ENCODE measurements at places on chromosomes 6 and 20.

DNA sequence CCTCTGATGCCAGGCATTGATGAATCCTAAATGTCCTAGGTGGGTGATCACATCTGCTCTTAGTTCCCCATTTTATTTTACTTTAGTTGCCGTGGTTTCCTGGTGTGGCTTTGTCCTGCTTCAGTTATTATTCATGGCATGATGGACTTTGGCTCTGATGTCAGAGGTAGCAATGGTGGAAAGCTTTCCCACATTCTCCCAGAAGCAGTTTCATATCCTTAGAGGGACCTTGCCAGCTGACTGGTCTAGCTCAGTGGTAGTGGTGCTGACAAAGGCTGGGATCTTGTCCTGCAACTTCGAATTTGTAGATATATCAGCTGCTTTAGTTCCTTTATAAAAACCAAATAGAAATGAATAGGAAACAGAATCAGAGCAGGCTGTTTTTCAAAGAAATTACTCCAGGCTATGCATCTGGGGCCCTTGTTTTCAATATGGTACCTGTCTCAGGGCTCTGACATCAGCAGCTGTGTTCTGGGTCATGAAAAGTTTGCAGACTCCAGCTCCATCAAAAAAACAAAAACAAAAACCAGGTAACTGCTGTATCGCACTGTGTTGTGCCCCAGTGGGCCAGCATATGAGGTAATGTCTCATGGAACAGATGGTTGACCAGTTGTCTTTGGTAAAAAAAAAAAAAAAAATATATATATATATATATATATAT is 133.7 kb downstream of the PLCB4 start:
- no peak for DNase-seq

- DNase-seq: no peak
Measured at GRCh38 chr6:82889143-82889542, 176.5 kb downstream of the UBE3D start.

GRCh38 chr6:45880159-45880558 is 135.5 kb downstream of the CLIC5 start:
- DNase-seq: peak; percentile 12

DNA sequence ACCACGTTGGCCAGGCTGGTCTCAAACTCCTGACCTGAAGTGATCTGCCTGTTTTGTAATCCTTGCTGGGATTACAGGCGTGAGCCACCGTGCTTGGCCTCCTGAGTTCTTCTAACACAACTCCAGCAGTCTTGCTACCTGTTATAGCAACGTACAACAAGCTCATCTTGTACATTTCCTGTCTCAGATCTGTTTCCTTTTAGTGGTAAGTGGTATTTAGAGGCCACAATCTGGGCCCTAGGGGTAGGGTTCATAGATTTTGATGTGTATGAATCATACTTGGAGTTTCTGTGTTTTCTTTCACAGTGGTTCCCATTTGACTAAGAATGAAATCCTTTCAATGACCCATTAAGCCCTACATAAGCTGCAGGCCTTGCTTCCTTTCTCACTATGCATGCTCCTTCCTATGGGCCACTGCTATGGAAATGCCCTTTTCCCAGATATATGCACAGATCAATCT is 27.1 kb upstream of the SYNCRIP start:
- DNase-seq: no peak

- no peak for DNase-seq
Measured at GRCh38 chr6:7681449-7681848, 44.5 kb upstream of the BMP6 start.

DNA sequence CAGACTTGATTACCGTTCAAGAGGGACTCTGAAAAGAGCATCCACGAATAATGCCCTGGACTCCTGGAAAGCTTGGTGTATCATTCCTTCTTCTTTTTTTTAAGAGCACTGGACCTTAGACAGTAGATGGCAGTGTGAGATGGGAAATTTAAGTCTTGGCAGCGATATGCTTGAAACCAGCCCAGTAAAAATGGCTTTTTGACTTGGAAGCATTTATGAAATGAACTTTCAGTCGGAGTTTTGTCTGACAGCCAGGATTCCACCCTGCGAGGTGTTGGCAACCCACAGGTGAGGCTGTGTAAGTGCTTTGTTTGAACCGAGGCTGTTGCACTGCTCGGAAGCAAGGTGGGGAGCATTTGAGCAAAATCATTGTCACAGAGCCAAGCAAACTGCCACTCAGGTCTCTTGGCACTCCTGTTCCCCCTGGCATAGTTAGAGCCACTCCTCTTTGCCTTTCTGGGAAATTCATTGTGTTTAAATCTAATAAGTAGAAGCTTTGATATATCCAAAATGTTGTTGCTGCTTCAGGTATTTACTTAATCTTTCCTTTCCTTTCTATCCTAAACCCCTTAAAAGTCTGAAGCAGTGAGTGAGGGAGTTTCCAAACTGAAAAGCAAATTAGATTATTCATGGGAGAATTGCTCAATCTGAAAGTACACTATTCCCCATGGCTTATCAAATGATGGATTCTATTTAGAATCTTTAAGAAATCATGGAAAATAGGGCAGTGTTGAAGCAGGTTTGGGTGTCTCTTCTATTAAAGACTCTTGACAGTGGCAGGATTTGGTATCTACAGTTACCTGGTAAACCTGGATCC is 272.8 kb upstream of the SLC35B3 start:
- DNase-seq: peak; percentile 52

DNA sequence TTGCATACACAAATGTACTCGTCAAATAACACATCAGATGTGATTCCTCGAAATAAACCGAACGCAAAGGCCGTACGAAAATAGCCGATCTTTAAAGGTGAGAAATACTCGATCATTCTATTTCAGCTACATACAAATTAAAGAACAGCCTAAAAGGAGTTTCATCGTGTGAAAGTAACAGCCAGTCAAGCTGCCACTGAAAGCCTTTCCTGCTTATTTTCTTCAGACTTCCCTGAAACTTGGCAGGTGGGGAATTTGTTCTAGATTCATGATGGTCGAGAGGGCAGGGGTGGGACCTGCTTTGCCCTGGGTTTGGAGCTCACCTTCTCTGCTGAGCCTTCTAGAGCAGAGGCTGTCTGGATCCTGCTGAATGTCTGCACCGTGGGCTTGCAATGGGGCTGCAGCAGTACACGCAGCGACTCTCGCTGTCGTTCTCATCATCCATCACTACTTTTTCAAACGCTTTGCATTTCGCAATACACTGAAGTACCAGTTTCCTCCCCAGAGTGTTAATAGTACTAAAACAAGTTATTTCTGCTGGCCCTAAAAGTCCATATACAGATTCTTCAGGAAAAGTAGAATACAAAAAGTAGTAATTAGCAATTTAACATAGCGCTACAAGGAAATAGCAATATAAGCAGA is 16.2 kb downstream of the FOXC1 start:
- DNase-seq: no peak

DNA sequence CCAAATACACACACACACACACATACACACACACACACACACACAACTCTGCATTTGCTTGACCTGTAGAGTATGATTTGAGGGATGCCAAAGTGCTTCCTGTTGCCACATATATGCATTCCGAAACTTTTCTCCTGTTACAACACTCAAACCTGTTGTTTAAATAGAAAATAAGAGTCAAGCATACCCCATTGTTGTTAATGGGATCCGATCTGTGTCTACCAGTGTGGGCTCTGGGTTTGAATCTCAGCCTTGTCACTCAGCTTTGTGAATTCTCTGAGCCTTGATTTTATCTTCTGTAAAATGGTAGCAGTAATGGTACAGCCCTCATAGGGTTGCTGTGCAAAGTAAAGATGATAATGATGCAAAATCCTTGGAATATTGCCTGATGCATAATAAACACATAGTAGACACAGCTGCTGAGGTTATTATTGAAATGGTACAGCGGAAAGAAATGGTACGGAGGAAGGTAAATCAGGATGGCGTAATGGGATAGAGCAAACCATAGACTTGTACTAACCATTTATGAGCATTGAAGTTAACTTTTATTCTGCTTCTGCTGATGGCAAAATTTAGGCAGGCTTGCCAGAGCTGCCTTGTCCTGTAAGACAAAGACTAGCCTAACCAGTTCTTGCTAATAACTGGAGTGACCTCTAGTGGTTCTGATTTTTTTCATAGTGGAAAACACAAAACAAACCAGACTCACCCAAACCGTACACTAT is 113.5 kb upstream of the PHACTR1 start:
- DNase-seq: peak; percentile 92

GRCh38 chr6:53918854-53919510 is 124.2 kb downstream of the LRRC1 start:
- DNase-seq: no peak

DNA sequence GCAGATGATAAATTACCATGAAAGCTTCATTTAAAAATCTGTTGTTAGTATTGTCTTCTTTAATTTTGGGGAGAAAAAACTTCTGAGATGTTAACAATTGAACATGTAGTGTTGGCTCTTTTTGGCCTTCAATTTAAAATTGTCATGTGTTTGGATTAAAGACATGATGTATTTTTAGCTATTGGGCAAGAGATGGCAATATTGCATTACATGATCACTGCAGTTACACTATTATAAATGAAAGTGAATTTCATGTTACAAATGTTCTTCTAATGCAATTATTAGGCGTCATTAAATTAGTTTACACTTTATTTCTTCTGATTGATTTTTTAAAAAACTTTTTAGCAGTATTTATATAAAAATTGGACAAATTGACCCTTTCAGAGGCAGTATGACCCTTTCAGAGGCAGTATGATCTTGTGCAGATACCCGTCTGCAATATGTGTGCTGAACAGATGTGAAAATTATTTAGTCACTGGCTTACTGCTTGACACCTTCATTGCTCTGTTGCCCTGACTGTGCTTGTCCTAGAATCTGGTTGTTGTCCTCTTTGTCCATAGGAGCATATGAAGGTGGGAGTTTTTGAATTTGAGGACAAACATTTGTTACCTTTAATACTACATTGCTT is 25.8 kb downstream of the CDKAL1 start:
- DNase-seq: no peak

DNA sequence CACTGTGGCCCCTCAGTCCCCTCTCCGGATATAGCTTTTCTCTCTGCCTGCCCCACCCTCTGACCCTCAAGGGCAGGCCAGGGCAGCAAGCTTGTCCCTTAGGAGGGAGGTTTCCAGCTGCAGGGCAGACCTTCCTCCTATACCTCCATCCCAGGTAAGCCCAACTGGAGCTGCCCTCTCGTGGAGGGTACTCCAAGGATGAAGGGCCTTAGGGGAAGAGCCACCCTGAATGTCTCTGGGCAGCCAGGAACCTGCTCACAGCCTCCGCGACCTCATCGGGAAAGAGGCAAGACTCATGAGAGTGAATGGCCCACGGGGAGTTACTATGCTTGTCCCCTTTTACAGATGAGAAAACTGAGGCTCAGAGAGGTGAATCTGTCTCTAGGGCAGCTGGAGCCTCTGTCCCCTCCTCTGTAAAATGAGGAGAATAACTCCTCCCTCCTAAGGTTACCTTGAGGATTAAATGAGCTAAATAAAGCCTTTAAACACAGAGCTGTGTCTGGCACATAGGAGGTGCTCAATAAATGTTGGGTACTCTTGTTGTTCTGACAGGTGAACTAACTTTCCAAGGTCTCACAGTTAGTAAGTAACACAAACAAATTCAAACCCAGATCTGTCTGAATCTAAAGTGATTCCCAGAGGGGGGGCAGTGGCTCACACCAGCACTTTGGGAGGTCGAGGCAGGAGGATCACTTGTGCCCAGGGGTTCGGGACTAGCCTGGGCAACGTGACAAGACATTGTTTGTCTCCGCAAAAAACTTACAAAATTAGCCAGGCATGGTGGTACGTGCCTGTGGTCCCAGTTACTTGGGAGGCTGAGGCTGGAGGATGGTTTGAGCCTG is 12.1 kb downstream of the SRXN1 start:
- DNase-seq: no peak

DNA sequence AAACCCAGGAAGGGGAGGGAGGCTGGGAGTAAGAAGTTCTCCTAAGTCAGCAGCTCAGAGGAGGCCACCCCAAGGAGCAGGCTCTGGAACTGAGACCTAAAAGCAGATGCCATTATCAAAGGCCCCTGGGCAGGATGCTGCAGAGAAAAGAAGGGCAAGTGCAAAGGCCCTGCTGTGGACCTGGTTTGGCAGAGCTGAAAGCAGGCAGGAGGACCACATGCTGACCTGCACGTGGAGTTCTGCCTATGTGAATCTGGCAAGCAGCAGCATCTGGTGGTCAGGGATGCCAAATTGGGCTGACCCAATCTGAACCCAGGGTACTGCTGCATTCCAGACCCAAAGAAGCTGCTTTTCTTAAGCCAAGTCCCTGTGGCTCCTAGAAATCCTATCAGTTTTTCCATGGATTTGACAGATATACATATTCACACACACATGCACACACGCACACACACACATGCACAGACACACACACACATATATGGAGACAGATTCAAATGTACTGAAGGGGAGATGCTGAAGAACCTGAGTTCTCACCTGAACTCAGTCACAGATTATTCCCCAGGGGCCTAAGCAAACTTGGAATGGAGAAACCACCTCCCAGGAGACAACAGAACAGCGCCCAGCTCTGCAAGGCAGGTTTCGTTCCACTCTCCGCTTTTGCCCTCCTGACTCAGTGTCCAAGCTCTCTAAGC is 119.9 kb downstream of the FOXA2 start:
- no peak for DNase-seq

DNA sequence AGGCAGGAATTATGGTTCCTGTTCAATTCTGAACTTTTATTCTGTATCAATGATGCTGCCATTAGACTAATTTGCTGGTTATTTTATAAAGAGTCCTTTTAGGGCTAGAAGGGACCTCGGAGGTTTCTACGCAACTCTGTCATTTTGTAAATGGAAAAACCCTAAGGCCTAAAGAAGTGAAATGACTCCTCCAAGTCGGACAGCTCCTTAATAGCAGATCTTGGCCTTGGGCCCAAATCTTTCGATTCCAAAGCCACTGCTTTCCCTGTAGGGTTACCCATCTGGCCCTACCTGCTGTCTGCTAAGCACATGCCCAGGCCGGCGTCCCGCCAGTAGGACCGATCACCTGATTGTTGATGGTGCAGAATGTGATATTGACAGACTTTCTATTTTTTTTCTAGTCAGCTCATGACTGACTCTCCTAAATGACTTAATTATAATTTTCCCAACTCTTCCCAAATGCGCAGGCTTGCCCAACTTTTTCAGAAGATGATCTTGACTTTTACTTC is 40.2 kb downstream of the PLEKHG1 start:
- no peak for DNase-seq

DNA sequence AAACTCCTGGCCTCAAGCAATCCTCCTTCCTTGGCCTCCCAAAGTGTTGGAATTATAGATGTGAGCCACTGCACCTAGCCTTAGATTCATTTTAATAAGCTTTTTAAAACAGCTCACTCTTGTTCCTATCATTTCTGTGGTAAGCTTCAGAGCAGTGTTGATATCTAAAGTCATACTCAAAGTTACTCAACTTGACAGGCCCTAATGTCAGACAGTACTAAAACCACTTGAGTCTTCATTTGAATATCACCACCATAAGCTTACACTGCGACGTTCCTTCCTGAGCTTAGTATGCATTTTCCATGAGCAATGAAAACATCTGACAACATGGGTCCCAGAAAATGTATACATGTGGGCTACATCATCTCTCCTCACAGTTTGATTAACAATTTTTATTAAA is 6.0 kb downstream of the FUCA2 start:
- DNase-seq: no peak

- no peak for DNase-seq
Measured at GRCh38 chr6:159957071-159957673, 11.7 kb upstream of the IGF2R start.

All from cardiac muscle cell (in vitro differentiated cells and primary cell).